ENCODE measurements at places on chromosomes 6 and 20. TPM values are rescaled to one million over a fixed set of nuclear protein-coding genes. Genes with fewer than 3 reads are reported as not detected.

The IYD gene
- under 0.01 TPM for total RNA-seq

The DEFB124 gene
- not detected for total RNA-seq

The EGFL8 gene
- total RNA-seq, result 17.2 TPM

The KCNK5 gene
- total RNA-seq, result 1.4 TPM
